ENCODE measurements at places on chromosomes 6 and 20. TPM values are rescaled to one million over a fixed set of nuclear protein-coding genes. Genes with fewer than 3 reads are reported as not detected.

DNA sequence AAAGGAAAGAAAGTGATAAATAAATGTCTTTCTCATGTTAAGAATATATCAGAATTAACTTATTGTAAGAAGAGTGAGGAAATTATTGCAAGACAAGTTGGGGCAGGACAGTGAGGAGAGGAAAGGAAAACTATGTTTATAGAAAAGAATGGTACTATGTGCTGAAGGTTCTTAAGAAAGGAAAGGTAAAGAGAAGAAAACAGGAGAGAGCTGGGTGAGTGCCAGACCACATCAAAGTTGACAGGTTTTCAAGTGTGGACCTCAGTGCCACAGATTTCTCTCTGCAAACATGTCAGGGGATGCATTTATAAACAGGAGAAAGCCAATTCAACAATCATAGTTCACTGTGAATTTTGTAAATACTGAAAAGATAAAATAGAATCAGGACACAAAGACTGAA, 439.2 kb downstream of the PKHD1 start:
- no peak for DNase-seq

- no peak for DNase-seq
These were observed 37.3 kb downstream of the RNF8 start for GRCh38 chr6:37391120-37391519.

PAK5 gene
- polyA plus RNA-seq: 0.49 TPM

- no peak for DNase-seq
These were observed 251.6 kb upstream of the SOX4 start for GRCh38 chr6:21341910-21342309.

- no peak for DNase-seq
These were observed 96.0 kb upstream of the PRND start for GRCh38 chr20:4625687-4626086.

Data from renal pelvis (tissue), 12 donors.